ENCODE measurements at places on chromosomes 12 and 14.

- DNase-seq, result no peak
Observed at GRCh38 chr14:101132588-101132987, 229.1 kb upstream of the RTL1 start.

- no peak for DNase-seq
Observed at GRCh38 chr12:26279091-26279490, 83.7 kb downstream of the SSPN start.

DNA sequence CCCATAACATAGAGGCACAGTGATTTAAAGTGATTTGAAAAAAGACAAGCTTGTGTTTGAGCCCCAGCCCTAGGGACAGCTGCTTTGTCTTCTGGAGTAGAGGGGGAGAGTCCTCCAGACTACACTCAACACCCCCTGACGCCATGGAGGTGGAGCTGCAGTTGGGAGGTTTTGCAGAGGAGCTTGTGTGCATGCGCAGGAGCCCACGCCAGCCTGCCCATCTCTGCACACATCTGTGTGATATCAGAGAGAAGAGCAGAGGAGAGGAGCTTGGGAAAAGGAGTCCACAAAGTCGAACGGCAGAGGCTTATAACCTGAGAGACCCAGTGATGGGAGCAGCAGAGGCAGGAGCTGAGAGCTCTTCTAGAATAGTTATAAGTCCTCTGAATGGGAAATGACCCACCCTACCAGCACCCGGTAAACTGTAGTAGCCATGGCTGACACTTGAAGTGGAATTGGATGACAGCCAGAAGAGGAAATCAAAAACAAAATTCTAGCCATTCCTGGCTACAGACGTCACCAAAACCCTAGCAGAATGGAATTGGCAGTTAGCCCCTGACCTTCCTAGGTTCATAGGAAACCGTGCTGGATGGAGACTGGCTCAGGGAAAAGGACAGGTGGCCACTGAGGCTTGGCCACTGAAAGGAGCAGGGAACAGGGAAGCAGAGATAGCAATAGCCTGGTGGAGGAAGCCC, 185.1 kb upstream of the VASH1 start:
- no peak for DNase-seq

DNA sequence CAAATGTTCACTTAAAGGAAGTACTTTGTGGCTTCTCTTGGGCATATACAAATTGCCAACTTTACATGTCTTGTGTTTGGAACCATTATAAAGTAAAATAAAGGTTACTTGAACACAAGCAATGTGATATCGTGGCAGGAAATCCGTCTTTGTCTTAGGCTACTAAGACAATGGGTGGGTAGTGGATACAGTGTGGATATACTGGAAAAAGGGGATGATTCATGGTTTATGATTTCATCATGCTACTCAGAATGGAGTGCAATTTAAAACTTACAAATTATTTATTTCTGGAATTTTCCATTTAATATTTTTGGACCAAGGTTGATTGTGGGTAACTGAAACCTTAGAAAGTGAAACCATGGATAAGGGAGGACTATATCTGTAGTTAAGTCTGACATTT, 48.4 kb downstream of the MYRFL start:
- no peak for DNase-seq

GRCh38 chr12:122965851-122966742, at the start of gene ABCB9:
ABCB9 (minus strand) TSS chr12:122966463; CDS start chr12:122960235, 6,228 bp downstream.
- DNase-seq, result peak; percentile 79
